Mucosa of descending colon (tissue), 3 donors: ENCODE measurements at places on chromosomes 1 and 21.

DNA sequence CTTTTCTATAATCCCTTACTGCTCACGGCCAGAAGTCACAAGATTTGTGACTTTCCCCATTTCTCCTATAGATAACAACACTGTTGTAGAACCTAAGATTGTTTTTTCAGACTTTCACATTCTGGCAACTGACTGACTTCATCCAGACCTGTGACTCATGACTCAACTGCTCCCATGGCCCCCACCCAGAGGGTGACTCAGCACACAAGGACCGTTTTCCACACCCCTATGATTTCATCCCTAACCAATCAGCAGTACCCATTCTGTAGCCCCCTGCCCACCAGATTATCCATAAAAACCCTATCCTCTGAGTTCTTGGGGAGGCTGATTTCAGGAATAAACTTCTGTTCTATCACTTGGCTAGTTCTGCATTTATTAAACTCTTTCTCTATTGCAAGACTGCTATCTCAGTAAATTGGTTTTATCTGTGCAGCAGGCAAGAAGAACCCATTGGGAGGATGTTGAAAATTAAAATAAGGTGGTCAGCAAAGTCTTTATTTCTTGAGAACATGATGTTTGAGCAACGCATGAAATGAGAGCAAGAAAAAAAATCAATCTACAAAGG is 79.7 kb downstream of the NGF start:
- no peak for DNase-seq

GRCh38 chr1:167088746-167089417 is 1.3 kb downstream of the GPA33 start:
- DNase-seq, result no peak

DNA sequence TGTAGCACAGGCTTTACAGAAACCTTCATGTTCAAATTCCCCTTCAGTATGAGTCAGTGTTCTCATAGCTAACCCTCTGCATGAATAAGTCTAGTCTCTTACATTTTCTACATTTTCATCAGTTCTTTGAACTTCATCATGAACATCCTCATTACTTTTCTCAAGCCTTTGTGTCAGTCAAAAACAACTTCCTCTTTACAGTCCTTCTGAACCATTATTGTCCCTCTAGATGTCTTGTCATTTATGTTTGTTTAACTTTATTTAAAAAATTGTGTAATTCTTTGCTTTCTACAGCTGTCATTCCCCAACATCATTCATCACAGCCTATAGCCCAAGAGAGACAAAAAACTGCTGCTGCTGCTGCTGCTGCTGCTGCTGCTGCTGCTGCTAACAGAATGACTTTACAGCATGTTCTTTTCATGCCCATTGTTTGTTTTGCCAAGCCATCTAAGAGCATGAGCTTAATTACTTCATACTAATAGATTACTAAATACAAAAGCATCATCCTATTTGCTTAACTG is 133.1 kb downstream of the LRRC40 start:
- DNase-seq, result no peak

- no peak for DNase-seq
These were observed 115.5 kb downstream of the SYF2 start for GRCh38 chr1:25116832-25117231.

GRCh38 chr1:68230901-68231626 is 1.3 kb downstream of the WLS start:
- peak; percentile 57 for DNase-seq

- DNase-seq, result no peak
These were observed 173.0 kb downstream of the GABPA start for GRCh38 chr21:25907573-25908275.

DNA sequence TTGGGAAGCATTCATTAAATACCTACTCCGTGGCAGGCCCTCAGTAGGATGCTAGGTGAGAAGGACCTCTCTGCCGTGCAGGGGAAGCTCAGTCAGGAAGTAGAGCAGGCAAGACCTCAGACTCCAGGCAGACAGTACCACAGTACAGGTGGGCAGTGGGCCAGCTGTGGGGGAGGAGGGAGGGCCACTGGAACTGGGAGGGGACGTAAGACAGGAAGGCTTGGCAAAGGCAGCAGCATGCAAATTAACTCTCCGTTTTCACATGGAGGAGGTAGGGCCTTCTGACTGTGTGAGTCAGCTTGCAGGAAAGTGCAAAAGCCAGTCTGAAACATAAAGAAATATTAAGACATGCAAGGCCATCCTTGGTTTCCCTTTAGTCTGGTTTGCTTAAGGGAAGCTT is 157.7 kb downstream of the TRIM33 start:
- peak; percentile 57 for DNase-seq

DNA sequence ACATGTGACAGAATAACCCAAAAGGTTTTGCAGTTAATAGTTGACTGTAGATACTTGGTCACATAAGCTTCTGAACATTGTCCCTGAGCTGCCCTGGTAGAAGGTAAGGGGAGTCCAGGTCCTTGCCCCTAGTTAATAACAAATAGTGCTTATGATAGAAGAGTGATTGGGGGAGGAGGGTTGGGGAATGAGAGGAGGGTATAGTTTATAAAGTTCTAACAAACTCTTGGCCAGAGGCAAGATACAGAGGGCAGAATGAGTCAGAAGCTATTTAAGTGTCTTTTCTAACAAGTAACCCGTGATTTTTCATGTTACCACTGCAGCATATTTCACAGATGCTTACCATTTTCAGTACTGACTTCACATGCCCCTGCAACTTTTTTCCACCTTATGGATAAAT is 26.7 kb upstream of the MYOCOS start:
- no peak for DNase-seq

DNA sequence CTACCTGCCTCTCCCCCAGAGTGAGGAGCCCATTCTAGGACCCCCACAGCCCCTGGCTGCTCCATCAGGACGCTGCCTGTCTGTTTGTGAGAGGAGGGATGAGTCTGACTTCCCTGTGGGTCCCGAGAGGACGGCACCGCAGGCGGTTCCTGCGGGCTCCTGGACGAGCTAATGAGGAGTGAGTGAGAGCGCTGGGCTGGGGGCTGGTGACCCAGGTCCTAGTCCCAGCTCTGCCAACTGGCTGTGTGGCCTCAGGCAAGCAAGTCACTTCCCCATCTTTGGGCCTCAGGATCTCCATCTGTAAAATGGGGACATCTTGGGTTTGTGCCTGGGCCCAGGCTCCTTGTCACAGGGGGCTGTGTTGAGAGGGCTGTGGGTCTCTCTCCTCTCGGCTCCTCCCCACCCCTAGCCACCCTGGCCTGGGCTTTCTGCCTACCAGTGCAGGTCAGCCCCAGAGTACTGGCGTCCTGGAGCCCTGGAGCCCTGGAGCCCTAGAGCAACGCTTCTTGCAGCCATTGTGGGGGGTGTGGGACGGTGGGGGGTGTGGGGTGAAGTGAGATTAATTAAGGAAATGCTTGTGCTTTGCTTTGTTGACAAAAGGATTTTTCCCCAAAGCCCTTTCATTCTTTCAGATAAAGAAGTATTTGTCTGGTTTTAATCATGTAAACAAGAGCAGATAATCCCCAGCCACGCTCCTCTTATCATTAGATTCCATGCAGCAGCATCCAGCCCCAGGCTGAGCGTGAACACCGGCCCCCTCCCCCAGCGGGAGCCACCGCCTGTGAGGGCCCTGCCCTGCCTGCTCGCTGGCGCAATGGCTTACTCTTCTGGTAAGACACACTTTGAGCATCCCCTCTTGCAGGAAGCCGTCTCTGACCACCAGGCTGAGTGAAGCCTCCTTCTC is 26.8 kb downstream of the SLC1A7 start:
- peak; percentile 40 for DNase-seq
